Activated naive CD8-positive, alpha-beta T cell treated with anti-CD3 and anti-CD28 coated beads for 36 hours (primary cell): ENCODE measurements at places on chromosomes 5 and 9.

DNA sequence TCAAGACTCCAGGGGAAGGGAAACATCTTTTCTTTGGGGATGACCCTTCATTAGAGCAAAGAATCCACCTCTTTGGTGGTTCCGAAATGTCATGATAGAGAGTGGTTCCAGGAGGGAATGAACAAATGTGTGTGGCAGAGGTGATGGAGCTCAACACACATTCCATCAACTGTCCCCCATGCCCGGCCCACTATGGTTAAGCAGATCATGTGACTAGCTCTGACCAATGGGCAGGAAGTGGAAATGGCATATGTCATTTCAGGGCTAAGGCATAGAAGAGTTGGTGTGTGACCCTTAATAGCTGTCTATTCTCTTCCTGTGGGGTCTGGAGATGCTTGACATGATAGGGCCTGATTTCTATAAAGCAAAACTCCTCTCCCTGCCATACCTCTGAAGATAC, 194.6 kb downstream of the GAS1 start:
- DNase-seq: no peak

DNA sequence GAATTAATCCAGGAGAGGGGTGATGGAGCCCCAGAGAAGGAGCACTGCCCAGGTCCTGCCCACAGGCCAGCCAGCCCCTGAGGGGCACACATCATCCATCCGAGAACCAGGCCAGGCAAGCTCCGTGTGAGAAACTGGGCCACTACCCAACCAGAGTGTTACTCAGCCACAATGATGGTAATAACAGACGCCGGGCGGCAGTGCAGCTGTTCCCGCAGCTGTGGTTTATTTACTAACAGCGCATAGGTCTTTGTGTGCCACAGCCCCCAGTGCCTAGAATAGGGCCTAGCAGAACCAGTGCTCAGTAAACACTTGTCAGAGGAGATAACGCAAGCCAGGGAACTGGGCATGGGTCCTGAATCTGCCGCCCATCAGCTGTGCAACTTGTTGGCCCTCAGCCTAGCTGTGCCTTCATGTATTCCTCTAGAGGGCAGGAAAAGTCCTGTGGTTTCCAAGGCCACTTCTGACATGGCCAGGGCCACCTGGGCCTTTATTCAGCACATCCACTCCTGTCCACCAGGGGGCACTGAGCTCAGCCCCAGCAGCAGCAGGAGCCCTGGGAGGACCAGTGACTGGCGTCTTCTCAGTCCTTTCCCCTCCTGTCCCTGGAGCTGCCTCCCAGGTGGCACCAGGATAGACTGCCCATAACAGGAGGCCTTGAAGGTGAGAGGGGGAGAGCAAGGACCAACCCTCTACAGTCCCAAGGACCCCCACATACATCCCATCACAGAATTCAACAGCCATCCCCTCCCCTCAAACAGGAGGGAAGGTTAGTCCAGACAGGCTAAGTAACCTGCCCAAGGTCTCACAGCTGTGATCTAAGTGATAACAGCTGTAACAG, 2.1 kb downstream of the MXD3 start:
- peak; percentile 73 for DNase-seq

GRCh38 chr9:84841931-84842330, 172.4 kb downstream of the NTRK2 start:
- no peak for DNase-seq

DNA sequence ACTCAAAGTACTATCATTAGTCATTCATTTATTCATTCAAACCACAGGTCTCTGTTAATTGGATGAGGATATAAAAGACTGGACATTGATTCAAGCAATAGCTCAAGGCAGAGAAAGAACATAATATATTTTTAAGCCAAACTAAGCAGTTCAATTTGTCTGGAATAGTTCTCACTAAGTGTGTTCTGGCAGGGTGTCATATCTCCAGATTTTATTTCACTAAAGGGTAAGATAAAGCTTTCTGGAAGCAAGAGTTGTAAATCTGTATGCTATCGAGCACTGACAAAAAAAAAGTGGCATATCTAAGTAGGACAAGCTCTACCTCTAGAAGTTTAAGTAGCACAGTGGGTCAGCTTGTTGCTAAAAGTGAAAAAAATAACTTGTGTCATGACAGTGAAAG, 375.6 kb downstream of the TUSC1 start:
- no peak for DNase-seq

- no peak for DNase-seq
Measured at GRCh38 chr5:74310386-74310785, 330.1 kb downstream of the ENC1 start.

- DNase-seq: no peak
Measured at GRCh38 chr9:105502276-105502675, 54.4 kb downstream of the FSD1L start.

DNA sequence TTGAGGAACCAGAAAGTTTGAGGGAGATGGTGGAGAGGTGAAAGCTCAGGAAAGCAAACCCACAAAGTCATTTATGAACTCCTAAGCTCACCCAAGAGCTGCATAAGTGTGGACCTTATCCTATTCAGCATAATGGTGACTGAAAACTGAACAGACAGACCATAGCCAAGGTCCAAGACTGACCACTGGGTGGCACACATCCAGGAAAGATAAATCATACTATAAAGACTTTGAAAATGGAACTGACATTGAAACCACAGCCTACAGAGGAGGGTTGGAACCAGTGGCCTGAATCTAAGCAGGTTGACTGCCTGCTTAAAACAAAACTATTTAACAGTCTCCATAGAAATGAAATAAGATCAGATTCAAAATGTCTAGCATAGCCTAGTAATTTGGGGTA, 121.0 kb upstream of the RGS7BP start:
- DNase-seq: no peak

DNA sequence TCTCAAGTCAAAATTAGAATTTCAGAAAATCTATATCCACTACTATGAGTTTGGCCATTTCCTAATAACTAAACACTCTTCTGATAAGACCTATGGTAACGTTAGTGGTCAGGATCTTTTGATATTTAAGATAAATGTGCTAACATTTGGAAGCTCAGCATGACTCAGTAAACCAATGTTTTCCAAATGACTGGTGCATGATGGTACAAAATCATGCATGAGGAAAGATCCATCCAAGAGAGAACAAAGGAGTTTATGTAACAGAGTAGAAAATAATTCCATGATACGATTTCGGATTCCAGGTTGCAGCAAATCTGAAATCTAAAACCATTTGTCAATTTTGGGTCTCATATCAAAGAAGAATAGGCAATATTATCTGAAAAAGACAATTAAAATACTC, 279.2 kb downstream of the NSG2 start:
- no peak for DNase-seq

- peak; percentile 16 for DNase-seq
Measured at GRCh38 chr9:70113403-70114022, 69.9 kb downstream of the MAMDC2 start.

DNA sequence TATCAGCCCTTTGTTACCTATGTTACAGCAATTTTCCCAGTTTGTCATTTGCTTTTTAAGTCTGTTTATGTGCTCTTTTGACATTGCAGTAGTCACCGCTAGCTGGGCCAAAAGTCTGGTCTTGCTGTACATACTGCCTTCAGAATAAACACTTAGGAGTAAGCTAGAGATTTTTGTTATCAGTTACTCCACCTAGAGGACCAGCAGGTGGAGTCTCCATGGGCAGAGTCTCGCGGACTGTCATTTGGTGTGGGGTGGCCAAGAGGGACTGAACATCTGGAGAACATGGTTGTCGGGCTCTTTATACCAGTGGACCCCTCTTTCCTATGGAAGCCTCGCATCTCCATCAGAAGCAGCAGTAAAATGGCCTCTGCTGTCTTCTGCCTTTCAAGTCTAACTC, 10.8 kb upstream of the MGAT1 start:
- DNase-seq: no peak

- no peak for DNase-seq
Measured at GRCh38 chr5:52107210-52107905, 680.4 kb upstream of the ITGA1 start.

GRCh38 chr9:34072410-34072809, 23.7 kb upstream of the UBAP2 start:
- no peak for DNase-seq

GRCh38 chr5:98066910-98067309, 706.6 kb upstream of the RGMB start:
- no peak for DNase-seq

DNA sequence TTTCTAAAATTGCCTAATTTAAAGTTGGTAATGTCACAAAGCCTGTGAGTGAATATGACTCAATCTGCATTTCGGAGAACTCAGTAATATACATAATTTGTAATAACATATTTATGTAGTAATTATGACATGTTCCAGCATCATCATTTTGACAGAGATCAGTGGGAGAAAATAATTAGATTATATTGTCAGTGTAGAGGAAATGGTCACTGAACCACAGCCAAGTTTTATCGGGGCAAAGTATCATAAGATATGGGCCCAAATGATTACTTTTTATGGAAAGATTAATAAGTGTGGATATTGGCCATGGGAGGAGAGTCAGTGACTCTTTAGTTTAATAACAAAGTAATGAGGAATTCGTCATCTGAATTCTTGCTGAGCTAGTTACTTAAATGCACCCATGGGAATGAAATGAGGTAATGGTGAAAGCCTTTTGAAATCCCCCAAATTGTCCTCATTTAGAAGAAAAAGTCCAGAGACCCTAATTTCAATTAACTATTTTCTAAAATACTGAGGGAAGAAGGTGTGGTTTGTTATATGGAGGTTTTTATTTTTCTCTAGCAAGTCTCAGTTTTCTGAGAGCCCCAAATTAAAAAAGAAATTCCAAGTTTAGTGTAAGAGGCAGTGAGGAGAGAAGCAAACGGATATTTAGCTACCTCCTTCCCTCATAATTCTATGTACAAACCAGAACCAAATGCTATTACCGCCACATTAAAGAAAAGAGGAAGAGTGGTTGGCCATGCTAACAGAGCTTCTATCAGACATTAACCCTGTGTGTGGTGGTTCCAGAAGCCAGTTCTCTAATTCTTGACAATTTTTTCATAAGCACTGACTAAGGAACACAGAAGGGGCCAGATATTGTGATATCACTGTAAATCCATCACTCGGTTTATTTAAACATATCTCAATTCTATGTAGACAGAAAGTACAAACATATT, 37.7 kb upstream of the MRPS30 start:
- DNase-seq: no peak

- DNase-seq: no peak
Measured at GRCh38 chr9:110655754-110656641, 12.6 kb upstream of the MUSK start.

GRCh38 chr9:19641046-19641445, 147.8 kb downstream of the SLC24A2 start:
- no peak for DNase-seq

DNA sequence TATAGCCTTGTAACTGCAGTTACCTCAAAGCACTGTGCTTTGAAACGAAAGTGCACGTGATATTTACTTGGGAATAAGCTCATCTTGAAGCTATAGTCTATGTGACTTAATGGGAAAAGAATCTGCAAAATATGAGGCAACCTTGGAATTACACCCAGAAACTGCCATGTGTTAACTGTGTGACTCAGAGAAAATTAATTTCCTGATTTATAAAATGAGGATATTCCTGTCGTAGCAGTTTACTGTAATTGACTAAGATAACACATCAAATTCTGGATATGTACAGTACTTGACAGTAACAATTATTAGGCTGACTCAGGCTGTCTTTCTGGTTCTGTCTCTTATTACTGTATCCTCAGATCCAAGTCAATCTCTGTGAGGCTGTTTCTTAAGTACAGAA, 1079.9 kb upstream of the ACO1 start:
- no peak for DNase-seq

DNA sequence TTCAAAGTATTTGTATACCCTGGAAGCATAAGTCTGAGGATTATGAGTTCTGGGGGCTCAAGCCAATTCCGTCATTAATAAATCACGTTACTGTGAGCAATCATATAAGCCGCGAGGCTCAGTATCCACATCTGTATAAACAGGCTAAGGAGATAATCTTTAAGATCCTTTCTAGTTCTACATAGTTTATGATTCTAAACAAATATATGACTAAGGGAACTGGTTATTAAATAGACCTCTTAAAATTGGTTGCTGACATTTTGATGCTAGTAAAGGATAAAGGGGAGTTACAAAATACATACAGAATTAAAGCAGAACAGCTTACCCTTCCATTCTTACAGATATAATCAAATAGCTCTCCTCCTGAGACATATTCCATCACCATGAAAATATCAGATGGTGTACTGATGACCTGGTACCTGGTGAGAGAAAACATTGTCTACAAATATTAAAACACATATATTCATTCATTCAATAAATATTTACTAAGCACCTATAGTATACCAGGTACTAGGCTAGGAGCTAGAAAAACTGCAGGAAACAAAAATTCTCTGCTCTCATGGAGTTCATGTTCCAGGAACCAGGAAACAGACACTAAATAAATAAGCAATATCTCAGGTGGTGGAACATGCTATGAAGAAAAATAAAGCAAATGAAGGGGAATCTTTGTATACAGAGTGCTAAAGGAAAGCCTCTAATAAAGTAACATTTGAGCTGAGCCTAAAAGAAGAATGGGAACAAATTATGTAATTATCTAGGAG, 19.5 kb upstream of the TTC33 start:
- DNase-seq: no peak

GRCh38 chr5:17455942-17456341, 42.1 kb upstream of the TAF11L2 start:
- no peak for DNase-seq

DNA sequence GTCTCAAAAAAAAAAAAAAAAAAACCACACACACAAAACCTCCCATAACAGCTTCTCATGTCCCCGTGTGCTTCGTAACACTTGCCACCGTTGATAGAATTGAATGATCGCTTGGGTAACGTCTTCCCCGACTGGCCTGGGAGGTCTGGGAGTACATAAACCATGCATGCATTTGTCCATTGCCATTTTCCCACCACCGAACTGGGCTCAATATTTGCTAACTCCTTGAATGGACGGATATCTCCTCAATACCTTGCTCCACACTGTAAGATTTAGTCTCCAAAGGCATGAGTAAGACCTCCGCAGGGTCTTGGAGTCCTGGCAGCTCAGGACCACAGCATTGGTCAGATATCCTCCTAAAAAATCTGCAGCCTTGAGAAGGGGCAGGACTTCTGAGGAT, 3.2 kb upstream of the P4HA2 start:
- no peak for DNase-seq

DNA sequence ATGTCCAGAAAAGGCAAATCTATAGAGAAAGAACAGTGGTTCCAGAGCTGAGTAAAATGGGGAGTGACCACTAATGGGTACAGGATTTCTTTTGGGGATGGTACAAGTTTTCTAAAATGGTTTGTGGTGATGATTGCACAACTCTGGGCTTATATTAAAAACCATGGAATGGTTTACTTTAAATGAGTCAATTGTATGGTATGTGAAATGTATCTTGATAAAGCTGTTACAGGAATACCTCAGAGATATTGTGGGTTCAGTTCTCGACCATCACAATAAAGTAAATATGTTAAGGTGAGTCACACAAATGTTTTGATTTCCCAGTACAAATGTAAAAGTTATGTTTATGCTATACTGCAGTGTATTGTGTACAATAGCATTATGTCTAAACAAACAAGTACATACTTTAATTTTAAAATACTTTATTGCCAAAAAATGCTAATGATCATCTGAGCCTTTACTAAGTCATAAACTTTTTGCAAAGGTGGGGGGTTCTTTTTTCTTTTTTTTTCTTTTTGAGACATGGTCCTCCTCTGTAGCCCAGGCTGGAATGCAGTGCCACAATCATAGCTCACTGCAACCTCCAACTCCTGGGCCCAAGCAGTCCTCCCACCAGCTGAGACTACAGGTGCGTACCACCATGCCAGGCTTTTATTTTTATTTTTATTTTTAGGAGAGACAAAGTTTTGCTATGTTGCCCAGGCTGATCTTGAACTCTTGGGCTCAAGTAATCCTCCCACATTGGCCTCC, 65.9 kb downstream of the SHOC1 start:
- DNase-seq: no peak

- no peak for DNase-seq
Measured at GRCh38 chr5:74294231-74294705, 346.3 kb downstream of the ENC1 start.
